ENCODE measurements at places on chromosomes 4 and X.

- no peak for DNase-seq
Measured at GRCh38 chr4:161664740-161665139, 499.1 kb downstream of the FSTL5 start.

- DNase-seq = no peak
Measured at GRCh38 chrX:40912576-40912975, 172.7 kb upstream of the USP9X start.

DNA sequence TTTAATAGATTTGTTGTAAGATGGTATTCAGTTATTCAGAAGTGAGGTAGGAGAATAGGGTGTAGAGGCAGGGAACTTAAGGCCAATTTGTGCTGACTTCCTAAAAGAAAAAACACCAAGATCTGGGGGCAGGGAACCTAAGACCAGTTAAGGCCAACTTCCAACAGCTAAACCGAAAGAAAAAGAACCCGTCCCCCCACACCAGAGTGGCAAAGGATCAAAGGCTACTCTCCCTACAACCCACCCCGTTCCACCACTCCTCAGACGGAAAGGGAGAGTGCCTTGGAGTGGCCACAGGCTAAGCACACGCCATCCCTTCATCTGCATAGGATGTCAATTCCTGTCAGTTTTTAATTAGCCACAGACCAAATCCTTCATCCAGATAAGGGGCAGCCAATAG is 3.7 kb upstream of the ZNF718 start:
- DNase-seq = no peak

- DNase-seq = no peak
Measured at GRCh38 chr4:4762909-4763821, 96.3 kb upstream of the MSX1 start.

DNA sequence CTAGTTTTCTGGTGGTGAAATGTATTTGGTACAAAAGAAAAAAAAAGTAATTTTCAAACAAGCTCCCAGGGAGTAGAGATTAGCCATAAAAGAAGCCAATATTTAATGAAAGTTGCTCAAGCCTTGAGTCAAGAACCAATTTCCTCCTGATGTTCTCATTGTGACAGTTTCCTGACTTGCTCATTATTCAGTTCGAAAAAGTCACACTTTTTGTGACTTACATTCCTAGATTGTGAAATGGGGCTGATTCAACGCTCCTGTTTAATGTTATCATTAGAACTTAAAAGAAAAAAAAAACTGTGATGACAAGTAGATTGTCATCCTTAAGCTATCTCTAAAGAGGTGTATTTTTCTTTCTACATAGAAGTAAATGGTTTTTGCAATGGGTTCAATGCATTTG is 122.6 kb upstream of the BMPR1B start:
- no peak for DNase-seq

GRCh38 chrX:47502316-47503125 is 19.5 kb upstream of the ZNF41 start:
- no peak for DNase-seq

GRCh38 chrX:113973706-113974105 is 610.2 kb upstream of the HTR2C start:
- no peak for DNase-seq

- no peak for DNase-seq
Measured at GRCh38 chr4:112069110-112069509, 76.1 kb upstream of the FAM241A start.

DNA sequence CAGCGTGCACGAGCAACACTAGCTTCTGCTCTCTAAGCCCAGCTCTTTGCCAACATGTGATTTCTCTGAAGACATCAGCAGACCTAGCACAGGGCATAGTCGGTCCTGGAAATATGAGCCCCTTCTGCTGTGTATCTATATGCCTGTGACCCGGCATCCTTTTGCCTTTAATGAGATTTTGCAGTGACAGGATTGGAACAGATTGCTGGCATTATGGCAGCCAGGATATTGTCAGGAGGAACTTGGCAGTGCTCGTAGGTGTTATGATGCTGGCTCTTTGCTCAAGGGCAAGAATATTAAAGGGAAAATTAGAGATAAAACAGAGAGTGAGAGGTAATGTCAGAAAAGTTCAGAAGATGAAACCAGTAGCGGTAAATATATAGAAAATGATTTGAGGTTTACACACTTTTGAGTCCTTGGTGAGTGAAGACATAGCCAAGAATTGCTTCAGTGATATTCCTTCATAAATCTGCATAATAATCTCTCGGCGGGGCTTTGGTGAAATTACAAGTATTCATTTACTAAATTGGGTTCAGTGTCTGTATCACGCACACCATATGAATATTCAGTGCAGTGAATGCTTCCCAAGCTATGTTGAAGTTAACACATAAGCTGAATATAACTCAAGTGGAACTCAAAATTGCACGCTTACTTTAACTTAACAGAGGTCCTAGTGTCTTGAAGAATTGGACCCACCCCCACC is 502.1 kb upstream of the NR3C2 start:
- DNase-seq = no peak

- DNase-seq = no peak
Measured at GRCh38 chrX:73127700-73128241, 48.5 kb upstream of the PABPC1L2A start.

- DNase-seq = no peak
Measured at GRCh38 chrX:70254909-70255308, 5.1 kb downstream of the P2RY4 start.

- no peak for DNase-seq
Measured at GRCh38 chrX:21932292-21933002, 8.1 kb upstream of the SMS start.

DNA sequence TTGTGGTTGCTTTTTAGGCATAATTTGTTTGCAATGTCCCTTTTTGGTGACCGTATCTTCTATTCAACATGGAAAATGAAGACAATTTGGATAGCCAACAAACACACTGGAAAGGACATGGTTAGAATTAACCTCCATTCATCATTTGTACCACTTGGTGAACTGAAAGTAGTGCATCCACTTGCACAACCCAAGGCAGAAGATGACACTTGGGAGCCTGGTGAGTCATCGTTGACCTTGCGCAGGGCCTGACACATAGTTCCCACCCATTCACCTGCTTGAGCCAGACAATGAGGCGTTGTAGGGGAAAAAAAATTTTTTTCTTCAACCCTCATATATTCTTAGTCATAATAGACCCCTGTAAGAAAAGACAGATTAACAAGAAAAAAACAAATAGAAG is 32.4 kb downstream of the EGF start:
- no peak for DNase-seq

- DNase-seq = no peak
Measured at GRCh38 chr4:168600796-168601583, 104.1 kb downstream of the PALLD start.

GRCh38 chr4:52197306-52197705 is 146.2 kb downstream of the SPATA18 start:
- no peak for DNase-seq

GRCh38 chr4:37002625-37003024 is 241.9 kb upstream of the NWD2 start:
- no peak for DNase-seq

DNA sequence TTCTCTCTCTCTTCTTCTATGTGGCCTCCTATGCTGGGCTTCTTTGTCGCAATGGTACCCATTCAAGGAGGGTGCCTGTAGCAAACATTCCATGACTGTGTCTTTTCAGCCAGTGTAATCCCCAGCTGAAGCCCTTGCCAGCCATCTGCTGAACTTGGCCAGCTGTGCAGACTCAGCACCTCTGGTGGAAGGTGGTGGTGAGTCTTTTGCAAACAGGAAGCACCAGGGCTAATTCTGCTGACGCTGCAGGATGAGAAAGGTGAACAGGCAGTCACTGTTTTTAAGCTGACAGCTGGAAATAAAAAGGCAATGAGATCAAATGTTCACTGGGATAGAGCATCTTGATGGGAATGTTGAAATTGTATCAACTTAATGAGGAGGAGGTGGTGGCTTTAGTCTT is 298.7 kb upstream of the CLNK start:
- DNase-seq = no peak

DNA sequence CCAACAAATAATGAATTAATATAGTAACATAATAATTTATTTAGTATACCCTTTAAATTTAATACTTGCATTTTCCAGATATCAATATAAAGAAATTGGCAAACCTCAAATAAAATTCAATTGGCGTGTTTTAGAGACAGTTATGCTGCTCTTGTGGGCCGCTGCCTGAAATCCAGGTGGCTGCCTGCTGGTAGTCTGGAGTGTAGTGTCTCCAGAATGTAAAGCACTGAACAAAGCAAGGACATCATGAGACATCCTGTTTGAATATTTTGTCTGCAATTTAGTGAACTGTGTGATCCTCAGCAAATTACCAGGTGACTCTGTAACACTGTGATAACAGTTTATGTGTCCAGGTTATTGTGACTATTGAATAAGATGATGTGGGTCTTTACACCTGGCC is 29.9 kb downstream of the ZFP42 start:
- no peak for DNase-seq

DNA sequence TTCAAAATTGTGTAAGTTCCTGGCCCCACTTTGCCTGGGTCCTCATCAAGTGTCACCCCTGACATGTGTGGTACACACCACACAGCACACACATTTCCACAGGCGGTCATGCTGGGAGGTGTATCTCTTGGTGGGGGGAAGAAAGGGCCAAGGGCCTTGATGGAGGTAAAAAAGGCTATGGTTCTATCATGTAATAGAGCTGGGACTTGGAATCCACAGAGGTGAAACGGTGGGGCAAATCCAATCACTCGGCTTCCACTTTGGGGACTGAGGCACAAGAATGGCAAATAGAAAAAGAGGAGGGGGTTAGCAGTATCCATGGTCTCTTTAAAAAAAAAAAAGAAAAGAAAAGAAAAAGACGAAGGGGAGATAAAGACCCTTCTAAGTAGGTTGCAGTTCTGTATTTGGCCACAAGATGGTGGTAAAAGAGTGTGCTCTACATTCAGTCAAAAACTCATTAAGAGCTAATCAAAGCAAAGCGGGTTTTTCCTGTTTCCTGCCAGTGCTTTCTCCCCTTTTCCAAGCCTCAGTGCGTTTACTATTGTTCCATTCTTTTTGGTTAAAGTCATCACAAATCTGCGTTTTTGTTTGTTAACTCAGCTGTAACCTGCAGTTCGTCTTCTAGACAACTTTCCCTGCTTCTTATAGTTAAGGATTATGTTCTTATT is 37.0 kb upstream of the ATP6AP2 start:
- no peak for DNase-seq

DNA sequence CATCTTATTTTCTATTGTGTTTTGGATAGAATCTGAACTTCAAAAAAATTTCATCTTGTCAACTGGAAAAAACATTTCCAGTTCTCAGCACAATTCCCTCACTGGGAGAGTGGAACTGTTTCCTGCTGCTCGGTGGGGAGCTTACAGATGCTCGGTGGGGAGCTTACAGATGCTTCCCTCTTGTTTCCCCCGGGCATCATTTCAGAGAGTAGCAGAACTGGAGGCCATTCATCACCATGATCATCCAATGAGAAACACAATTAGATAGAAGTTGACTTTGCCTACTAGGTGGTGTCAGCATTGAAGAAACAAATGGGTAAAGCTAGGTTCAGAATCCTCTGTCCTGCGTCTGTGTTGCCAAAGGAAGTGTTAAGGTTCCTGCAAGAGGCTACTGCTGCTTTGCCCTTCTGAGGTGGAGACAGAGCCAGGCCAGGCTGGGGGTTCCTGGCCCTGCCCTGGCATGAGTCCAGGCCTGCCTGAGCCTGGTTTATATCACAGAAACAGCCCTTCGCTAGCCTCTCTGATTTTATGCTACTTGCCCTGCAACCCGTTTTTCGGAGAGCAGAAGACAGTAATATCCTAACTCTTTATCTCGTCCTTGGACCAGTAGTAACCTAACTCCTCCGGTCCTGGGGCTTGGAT is 70.6 kb downstream of the TAPT1 start:
- no peak for DNase-seq

DNA sequence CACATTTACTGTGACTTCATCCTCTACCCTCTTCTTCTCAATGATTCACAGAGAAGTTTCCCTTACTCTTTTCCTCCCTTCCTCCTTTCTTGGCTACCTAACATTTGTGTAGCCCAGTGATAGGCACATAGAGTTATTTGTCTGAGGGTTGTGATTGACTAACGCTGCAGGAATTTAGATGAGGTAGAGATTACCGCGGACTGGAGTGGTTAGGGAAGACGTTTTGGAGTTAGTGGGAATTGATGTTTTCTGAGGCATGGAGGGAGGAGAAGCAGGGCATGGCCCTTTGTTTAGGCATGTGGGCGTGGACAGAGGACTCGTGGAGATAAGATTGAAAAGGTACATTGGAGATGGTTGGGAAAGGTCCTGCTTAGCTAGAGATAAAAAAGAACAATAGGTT is 246.7 kb downstream of the GPAT3 start:
- DNase-seq = no peak

GRCh38 chrX:18461431-18461830 is 36.0 kb downstream of the CDKL5 start:
- no peak for DNase-seq

DNA sequence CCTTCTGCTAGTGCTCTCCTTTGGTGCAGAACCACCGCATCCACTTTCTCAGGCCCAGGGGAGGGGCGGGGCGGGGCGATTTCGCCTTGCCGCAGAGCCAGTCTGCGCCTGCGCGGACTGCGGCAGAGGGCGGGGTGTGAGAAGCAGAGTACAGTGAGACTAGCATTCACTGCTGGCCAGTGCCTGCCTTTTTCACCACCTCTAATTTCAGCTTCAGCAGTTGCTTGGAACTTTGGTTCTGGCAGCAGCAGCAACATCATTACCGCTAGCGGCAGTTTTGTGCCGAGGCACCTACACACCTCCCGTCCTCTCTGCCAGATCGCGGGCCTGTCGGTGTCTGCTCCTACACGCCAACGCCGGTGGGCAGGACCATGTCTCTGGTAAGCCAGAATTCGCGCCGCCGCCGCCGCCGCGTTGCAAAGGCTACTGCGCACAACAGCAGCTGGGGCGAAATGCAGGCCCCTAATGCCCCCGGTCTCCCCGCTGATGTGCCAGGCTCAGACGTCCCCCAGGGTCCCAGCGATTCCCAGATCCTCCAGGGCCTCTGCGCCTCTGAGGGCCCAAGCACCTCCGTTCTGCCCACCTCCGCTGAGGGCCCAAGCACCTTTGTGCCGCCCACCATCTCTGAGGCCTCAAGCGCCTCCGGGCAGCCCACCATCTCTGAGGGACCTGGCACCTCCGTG is at the start of gene MAGEE1:
Gene MAGEE1, plus strand, starts transcription at position 151 of the 683 bp plus-strand sequence. Its CDS starts 221 bp downstream, at position 372.
- DNase-seq = peak; percentile 62

- DNase-seq = no peak
Measured at GRCh38 chr4:124192544-124192943, 520.0 kb downstream of the ANKRD50 start.

- no peak for DNase-seq
Measured at GRCh38 chr4:7461230-7461629, 26.5 kb upstream of the PSAPL1 start.

DNA sequence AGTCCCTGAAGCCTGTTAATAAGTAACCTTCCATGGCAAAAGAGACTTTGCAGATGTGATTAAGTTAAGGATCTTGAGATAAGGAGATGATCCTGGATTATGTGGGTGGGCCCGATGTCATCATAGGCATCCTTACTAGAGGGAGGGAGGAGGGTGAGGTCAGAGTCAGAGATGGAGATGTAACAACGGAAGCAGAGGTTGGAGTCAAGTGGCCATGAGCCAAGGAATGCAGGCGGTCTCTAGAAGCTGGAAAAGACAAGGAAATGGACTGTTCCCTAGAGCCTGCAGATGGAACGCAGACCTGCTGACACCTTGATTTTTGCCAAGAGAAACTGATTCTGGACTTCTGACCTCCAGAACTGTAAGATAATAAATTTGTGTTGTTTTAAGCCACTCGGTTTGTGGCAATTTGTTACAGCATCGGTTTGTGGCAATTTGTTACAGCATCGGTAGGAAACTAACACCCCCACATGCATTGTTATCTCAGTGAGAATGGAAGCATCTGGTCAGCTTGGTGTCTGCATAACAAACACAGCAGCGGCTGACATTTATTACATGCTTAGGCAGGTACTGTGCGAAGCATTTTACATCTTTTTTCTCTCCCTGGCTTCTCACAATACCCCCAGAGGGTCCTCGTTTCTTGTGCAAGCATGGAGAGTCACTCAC is 55.6 kb downstream of the CLDN34 start:
- no peak for DNase-seq
